ENCODE measurements at places on chromosomes 3 and 15.

DNA sequence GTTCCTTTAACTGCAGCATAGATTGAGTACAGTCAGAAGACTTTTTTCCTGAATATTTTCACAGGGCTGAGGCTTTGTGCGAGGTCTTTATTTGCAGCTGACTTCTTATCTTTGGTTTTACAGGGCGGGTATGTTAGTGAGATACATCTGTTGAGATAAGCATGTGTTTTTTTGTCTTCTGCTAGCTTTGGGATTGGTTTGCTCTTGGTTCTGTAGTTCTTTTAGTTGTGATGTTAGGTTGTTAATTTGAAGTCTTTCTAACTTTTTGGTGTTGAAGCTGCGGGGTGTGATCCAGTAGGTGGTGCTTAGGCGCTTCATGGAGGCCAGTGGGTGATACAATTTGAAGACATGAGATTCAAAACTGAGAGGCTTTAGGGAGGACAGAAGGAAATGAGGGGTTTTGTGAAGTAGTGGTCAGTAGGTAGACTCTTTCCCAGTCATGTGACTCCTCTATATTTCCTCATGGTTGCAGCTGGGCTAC is 67.9 kb upstream of the TNFSF10 start:
- no peak overlapping the region for H3K27ac ChIP-seq
- no peak overlapping the region for H3K4me3 ChIP-seq
- peaks cover 13% of the 10 kb centered on the region for H3K4me1 ChIP-seq
- DNase-seq, result no peak
- no peaks in the 10 kb centered on the region for H3K36me3 ChIP-seq
- no peaks in the 10 kb centered on the region for H3K27me3 ChIP-seq

GRCh38 chr3:81962396-81962795 is 201.0 kb upstream of the GBE1 start:
- no peaks in the 10 kb centered on the region for H3K36me3 ChIP-seq
- no peaks in the 10 kb centered on the region for H3K27me3 ChIP-seq
- H3K4me3 ChIP-seq, result no peak overlapping the region
- no peaks in the 10 kb centered on the region for H3K4me1 ChIP-seq
- no peak overlapping the region for H3K27ac ChIP-seq

DNA sequence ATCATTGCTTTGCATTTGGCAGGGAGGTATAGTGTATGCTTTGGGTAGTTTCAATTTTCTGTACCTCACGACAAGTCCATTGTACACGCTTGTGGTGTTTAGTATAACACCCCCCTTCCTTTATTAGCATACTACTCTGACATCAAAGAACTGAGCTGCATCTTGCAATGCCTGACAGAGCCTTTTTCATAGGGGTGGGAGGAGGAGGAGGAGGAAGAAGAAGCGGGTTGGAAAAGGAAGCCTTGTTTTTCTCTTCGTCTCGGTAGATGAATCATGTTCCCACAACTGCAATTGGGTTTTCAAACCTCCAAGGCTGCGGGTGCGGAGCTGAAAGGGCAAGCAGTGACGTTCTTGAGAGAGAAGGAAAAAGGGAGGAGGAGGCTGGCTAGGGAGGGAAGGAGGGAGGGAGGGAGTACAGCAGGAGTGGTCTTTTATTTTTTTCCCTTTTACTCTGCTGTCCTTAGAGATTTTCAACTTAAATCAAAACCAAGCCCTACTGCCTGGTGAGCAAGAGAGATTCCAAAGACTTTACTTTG is 175.7 kb downstream of the KLHL25 start:
- peak overlapping the region; percentile 81 for H3K27ac ChIP-seq
- DNase-seq, result peak; percentile 80
- peaks cover 88% of the 10 kb centered on the region for H3K4me1 ChIP-seq
- no peaks in the 10 kb centered on the region for H3K36me3 ChIP-seq

DNA sequence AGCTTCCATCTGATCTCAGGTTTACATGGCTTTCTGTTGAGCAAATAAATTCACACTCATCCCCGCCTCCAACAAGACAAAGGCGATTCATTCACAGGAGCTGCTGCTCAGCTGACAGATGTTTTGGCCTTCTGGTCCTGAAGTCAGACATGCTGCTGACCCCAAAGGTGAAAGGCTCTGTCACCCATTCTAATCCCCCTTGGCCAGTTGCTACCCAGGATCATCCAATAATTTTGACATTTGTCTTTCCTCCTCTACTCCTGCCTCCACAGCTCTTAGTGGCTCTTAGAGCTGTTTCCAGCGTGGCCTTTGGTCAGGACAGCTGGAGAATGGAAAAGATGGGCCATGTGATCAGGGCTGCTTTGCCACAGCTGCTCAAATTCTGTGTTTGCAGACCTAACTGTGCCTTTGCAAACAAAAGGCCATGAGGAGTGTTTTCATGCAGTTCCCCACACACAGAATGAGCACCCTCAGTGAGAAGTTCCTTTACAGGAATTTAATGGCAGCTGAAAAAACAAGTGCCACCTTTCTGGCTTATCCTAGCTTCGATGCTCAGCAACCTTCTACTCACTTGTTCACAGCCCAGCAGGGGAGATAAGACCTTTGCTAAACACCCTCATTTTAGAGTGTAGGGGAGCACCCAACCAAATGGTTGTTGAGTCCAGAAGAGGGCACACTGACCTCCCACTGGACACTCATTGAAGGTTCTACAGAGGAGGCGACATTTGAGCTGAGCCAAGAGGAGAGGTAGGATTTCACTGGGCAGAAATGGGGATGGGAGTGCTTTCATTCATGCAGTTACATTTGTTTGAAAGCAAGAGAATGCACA is 39.0 kb downstream of the CYP19A1 start:
- H3K4me3 ChIP-seq, result no peak overlapping the region
- no peaks in the 10 kb centered on the region for H3K27me3 ChIP-seq
- no peaks in the 10 kb centered on the region for H3K36me3 ChIP-seq
- no peak overlapping the region for H3K27ac ChIP-seq
- no peak for DNase-seq
- H3K4me1 ChIP-seq, result no peaks in the 10 kb centered on the region

DNA sequence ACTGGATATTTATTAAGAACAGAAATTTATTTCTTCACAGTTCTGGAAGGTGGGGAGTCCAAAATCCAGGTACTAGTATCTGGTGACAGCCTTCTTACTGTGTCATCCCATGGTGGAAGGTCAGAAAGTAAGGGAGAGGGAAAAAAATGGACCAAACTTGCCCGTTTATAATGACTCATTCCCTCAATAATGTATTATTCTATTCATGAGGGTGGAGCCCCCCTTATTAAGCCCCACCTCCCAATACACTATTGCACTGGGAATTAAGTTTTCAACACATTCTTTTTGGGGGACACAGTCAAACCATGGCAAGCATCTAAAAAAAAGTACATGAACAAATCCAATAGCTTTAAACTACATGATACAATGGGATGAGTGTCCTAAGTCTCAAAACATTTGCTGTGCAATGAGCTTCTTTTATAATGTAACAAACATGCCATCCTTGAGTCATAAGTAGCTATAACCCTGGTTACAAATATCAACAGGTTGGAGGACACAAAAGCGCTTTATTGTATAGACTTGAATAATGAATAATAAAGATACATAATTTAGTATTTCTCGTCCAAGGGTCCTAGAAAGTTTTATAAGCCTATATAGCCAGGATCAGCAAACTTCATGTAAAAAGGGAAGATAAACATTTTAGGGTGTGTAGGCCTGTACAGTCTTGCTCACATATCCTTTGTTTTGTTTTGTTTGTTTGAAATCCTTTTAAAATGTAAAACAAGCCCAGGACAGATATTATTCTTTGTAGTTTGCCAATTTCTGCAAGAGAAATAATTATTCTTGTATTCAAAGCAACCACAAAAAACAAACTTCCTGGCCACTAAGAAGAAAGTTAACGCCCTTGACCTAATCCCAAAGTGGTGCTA is 160.6 kb upstream of the RAP2B start:
- no peak for DNase-seq
- H3K27me3 ChIP-seq, result no peaks in the 10 kb centered on the region
- H3K27ac ChIP-seq, result no peak overlapping the region
- no peaks in the 10 kb centered on the region for H3K4me1 ChIP-seq
- H3K4me3 ChIP-seq, result no peak overlapping the region

DNA sequence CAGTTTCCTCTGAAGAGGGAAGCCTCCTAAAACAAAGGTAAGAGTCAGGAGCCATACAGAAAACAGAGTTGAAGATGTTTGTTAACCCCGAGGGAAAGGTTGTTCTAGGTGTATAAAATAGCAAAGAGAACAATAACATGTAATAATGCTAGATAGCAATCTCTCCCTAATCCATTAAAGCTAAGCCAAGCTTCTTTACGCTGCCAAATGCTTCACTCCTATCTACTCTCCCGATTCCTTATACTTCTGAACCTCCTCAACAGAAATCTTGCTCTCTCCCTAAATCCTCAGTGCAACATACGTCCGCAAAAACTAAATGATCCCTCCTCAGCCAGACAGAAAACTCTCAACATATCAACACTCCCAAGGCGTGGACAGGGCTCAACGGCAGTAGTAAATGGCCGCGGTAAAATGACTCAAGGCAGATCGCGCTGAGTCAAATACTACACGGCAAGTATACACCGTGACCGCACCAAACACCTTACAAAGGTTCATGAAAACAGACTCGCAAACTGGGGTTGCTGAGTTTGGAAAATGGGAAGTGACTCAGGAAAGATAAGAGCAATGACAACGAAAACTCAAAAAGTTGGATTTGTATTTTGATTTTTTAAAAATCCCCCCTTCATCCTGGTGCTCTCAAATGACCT is 682 bp downstream of the CLDND1 start:
- DNase-seq, result peak; percentile 48
- H3K4me1 ChIP-seq, result peaks cover 20% of the 10 kb centered on the region
- H3K27me3 ChIP-seq, result no peaks in the 10 kb centered on the region
- peak overlapping the region; percentile 94 for H3K27ac ChIP-seq
- H3K36me3 ChIP-seq, result peaks cover 19% of the 10 kb centered on the region

DNA sequence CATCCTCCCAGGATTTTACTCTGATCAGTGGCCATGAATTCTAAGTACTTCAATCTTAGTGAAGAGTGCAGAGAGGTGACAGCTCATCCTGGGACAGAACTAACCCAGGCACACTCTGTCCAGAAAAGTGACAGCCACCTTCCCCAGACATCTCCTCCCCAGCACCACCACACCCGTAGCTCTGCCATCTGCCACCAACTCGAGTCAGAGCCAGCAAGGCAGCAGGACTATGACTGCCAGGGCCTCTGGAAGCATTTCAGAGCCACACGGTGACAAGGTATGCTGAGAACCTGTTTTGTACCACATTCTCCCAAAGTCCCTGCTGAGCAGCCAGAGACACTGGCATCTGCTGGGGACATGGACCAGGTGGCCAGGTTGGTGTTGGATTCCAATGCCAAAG is 71.0 kb downstream of the NTRK3 start:
- H3K36me3 ChIP-seq, result no peaks in the 10 kb centered on the region
- no peak for DNase-seq
- H3K27me3 ChIP-seq, result no peaks in the 10 kb centered on the region
- no peaks in the 10 kb centered on the region for H3K4me1 ChIP-seq
- H3K27ac ChIP-seq, result no peak overlapping the region

DNA sequence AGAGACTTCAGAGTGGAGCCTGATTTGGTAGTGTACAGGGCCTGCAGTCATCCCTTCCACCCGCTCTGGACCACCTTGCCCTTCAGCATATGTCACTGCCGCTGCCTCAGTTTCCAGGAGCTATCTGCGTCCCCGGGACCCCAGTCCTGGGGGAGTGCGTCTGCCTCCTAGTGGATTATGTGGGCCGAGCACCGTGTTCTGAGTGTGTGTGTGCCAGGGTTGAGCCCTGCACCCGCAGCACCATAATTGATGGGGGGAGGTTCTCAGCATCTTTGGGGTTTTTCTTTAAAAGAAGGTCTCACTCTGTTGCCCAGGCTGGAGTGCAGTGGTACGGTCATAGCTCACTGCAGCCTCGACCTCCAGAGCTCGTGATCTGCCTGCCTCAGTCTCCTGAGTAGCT is 33.6 kb downstream of the CD276 start:
- H3K27me3 ChIP-seq, result no peaks in the 10 kb centered on the region
- H3K27ac ChIP-seq, result no peak overlapping the region
- no peaks in the 10 kb centered on the region for H3K36me3 ChIP-seq
- H3K4me3 ChIP-seq, result no peak overlapping the region
- DNase-seq, result no peak

DNA sequence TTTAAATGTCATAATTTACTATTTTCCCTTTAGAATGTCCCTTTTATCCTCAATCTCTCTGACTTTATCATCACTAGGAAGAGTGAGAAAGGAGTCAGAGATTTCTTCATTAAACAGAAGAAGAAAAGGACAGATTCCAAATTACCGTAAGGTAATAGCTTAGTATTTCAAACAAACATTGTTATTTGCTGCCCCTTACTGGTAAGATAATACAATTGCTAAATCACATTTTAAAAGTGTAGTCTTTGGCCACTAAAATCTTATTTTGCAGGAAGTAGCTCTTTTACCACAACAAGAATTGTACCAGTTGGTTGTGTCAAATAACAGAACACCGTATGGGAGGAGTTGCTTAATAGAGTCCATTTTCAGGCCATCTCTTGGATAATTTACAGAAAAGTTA is 53.7 kb downstream of the CGGBP1 start:
- no peak overlapping the region for H3K27ac ChIP-seq
- H3K4me3 ChIP-seq, result no peak overlapping the region
- no peaks in the 10 kb centered on the region for H3K36me3 ChIP-seq
- no peaks in the 10 kb centered on the region for H3K27me3 ChIP-seq
- no peak for DNase-seq

DNA sequence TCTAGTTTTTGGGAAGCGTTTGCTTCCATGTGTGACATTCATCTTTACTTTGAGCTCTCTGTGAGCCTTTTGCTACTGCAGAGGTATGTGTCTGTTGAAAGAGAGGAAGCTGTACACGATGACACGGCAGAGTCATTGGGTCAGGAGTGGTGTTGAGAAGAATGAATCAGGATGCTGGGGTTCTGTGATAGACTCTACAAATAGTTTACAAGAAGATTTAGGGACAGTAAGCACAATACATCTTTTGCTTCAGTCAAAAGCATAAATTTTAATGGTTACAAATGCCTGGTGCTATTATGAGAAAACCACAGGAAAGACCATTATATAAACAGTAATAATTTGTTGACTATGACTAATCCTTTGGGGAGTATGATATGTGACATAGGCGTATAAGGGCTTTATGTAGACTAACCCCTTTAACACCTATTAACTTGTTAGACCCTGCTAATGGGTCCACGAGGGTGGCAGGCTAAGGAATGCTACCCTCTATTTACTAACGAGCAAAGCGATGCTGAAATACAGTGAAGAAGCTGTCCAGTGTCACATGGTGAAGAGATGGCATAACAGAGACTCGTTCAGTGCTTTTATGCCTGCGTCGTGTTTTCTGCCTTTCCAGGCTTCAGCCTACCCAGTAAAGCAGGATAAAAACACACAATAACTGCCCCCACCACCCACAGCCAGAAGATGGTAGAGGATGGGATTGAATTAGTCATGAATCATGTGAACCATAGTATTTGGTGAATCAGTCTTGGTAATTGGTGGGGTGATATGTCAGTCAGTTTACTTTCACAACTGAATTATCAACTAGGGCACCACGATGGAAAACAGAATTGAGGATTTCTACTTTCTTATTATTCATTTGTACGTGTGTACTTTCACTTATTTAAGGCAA is 118.8 kb downstream of the LPP start:
- no peak for DNase-seq
- no peaks in the 10 kb centered on the region for H3K27me3 ChIP-seq
- H3K27ac ChIP-seq, result peak overlapping the region; percentile 99
- no peaks in the 10 kb centered on the region for H3K36me3 ChIP-seq
- H3K4me1 ChIP-seq, result peaks cover 46% of the 10 kb centered on the region

GRCh38 chr3:187360596-187360995 is 7.6 kb upstream of the RTP4 start:
- no peak overlapping the region for H3K27ac ChIP-seq
- H3K36me3 ChIP-seq, result no peaks in the 10 kb centered on the region
- H3K4me1 ChIP-seq, result no peaks in the 10 kb centered on the region
- no peak for DNase-seq
- no peaks in the 10 kb centered on the region for H3K27me3 ChIP-seq
- H3K4me3 ChIP-seq, result no peak overlapping the region

GRCh38 chr15:101641129-101641764 is 10.9 kb downstream of the TM2D3 start:
- H3K4me1 ChIP-seq, result peaks cover 11% of the 10 kb centered on the region
- peak overlapping the region; percentile 62 for H3K27ac ChIP-seq
- H3K36me3 ChIP-seq, result peaks cover 2% of the 10 kb centered on the region
- no peak for DNase-seq
